ENCODE measurements at places on chromosomes 2 and 18. TPM values are rescaled to one million over a fixed set of nuclear protein-coding genes. Genes with fewer than 3 reads are reported as not detected.

The MOGAT1 gene
- total RNA-seq: 2.9 TPM

The TUBB8B gene
- 0.75 TPM for total RNA-seq

The LINC00305 gene
- total RNA-seq: not detected

The TPO gene
- total RNA-seq: 5.9 TPM

The SERPINB12 gene
- total RNA-seq: not detected

The TAF4B gene
- total RNA-seq: 10.3 TPM

The USP37 gene
- 11.6 TPM for total RNA-seq

The AGXT gene
- 0.75 TPM for total RNA-seq

The RNASEH1 gene
- total RNA-seq: 22.5 TPM

The L3MBTL4 gene
- total RNA-seq: 10.5 TPM

The RAPGEF4 gene
- total RNA-seq: 7.0 TPM

The CGREF1 gene
- total RNA-seq: 4.2 TPM

The GALNT3 gene
- total RNA-seq: 2.5 TPM

The PTPRN gene
- total RNA-seq: not detected

The KLHL41 gene
- not detected for total RNA-seq

The ADRA2B gene
- 4.6 TPM for total RNA-seq

The EFEMP1 gene
- 424 TPM for total RNA-seq

The KRTCAP3 gene
- 0.66 TPM for total RNA-seq

The AQP12B gene
- not detected for total RNA-seq

All from subcutaneous adipose tissue (tissue), 4 donors.